ENCODE measurements at places on chromosomes 1 and 21.

GRCh38 chr1:180675586-180675985 lies 43.8 kb downstream of the XPR1 start:
- no peak for DNase-seq

- no peak for DNase-seq
These were observed 66.0 kb downstream of the OBSCN start for GRCh38 chr1:228273720-228274451.

DNA sequence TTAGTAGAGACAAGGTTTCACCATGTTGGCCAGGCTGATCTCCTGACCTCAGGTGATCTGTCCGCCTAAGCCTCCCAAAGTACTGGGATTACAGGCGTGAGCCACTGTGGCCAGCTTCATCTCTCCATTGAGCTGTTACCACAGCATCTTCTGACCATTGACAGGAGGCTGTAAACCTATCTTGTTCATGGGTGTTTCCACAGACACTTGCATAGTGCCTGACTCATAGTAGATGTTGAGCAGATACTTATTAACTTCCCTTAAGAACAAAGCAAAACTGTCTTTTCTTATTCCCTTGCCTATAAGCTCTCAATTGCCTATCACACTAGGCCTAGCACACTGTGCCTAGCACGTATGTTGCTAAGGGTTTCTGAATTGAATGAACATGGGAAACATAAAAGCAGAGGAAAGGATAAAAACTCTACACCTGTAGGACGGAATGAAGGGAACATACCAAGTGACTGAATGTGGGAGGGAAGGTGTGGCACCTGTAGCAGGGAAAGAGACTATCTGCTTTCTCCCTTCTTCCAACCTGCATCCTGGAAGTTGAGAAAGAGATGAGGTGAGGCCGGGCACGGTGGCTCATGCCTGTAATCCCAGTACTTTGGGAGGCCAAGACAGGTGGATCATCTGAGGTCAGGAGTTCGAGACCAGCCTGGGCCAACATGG lies 1.2 kb upstream of the C1orf54 start:
- DNase-seq: no peak

DNA sequence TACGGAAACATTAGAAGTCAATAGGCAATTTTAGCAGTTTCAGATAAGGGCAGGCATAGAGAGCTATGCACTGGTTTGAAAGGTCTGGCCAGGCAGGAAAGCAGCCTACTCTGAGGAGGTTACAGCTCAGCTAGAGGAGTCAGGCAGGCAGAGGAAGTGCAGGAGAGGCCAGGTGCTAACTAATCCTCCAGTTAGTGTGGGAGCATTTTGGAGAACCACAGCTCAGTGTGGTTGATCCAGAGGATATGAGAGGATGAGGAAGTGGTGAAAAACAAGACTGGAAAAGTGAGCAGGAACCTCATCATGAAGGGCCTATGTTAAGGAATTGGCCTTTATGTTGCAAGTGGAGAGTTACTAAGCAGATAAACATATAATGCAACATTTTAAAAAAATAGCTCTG lies 282.4 kb upstream of the SGIP1 start:
- no peak for DNase-seq
